ENCODE measurements at places on chromosomes 5 and 9.

GRCh38 chr9:121232251-121232650 lies 30.6 kb upstream of the RAB14 start:
- DNase-seq, result no peak

DNA sequence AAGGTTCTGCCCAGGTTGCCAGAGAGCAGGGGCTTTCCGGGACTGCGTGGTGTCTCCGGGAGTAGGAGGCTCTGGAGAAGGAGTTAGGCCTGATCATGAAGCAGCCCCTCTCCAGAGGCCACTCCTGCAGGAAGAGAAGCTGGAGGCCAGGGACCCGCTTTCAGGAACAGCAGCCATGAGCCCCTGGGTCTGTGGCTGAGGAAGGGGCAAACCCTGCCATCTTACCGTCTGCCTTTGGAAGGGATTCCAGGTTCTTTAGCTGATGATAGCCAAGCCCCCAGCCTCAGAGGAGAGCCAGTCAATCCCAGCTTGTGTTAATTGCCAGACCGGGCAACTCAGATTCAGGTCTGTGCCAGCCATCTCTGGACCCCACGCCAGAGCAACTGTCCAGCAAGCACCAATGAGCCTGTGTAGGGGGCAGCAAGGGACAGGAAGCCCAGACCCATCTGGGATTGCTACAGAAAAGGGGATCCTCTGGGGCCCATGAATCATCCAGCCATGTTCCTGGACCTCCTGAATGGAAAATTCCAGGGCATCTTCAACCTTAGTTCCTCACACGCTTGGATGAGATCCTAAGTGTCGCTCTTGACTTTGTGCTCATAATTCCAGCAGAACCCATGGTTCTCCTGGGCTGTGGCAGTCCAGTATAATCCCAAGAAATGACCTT lies 42.7 kb upstream of the MVB12B start:
- no peak for DNase-seq

DNA sequence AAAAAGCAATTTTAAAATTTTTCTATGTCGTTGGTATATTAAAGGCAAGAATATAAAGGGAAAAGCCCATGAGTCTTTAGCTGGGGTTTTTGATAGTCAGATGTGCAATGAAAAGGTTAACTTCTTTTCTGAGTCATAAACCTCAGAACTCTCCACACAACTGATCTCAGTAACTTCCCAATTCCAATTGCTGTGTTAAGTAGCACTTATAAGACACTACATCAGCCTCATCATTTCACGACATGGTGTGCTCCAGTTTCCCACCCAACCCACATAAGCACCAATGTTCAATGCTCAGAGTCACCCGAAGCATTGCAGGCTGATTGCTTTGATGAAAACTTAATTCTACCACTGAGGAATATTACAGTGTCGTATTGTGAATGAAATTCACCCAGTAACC lies 155.8 kb downstream of the TSSK1B start:
- DNase-seq, result no peak

DNA sequence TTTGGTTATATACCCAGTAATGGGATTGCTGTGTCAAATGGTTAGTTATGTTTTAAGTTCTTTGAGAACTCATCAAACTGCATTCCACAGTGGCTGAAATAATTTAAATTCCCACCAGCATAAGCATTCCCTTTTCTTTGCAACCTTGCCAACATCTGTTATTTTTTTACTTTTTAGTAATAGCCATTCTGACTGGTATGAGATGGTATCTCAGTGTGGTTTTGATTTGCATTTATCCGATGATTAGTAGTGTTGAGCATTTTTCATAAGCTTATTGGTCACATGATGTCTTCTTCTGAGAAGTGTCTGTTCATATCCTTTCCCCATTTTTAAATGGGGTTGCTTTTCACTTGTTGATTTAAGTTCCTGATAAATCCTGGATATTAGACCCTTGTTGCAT lies 435.7 kb upstream of the RIOK2 start:
- DNase-seq, result no peak

GRCh38 chr9:121304707-121305106 lies 36.7 kb downstream of the GSN start:
- no peak for DNase-seq

- no peak for DNase-seq
Measured at GRCh38 chr9:132609829-132610228, 27.4 kb downstream of the BARHL1 start.

GRCh38 chr9:110935829-110936228 lies 102.4 kb downstream of the LPAR1 start:
- no peak for DNase-seq

DNA sequence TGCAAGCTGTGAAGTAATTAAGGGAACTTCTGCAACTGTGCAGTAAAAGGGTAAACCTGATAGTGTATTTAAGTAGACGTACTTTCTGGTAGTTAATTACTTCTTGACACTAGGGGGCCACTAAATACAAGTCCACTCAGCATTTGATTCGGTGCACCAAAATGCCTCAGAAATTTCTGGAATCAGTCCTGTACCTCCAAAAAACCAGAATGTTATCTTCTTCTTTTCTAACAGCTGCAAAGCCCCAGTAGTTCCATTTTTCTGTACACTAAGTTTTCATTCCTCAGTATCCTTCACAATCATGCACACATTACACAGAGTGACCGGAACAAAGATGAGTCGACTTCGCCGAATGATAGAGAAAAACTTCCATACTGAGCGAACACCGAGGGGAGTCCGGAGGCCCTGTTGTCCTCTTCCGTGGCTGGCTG lies 484 bp downstream of the GFM2 start:
- DNase-seq, result no peak

- DNase-seq, result no peak
Measured at GRCh38 chr5:177179431-177179830, 45.9 kb downstream of the NSD1 start.

DNA sequence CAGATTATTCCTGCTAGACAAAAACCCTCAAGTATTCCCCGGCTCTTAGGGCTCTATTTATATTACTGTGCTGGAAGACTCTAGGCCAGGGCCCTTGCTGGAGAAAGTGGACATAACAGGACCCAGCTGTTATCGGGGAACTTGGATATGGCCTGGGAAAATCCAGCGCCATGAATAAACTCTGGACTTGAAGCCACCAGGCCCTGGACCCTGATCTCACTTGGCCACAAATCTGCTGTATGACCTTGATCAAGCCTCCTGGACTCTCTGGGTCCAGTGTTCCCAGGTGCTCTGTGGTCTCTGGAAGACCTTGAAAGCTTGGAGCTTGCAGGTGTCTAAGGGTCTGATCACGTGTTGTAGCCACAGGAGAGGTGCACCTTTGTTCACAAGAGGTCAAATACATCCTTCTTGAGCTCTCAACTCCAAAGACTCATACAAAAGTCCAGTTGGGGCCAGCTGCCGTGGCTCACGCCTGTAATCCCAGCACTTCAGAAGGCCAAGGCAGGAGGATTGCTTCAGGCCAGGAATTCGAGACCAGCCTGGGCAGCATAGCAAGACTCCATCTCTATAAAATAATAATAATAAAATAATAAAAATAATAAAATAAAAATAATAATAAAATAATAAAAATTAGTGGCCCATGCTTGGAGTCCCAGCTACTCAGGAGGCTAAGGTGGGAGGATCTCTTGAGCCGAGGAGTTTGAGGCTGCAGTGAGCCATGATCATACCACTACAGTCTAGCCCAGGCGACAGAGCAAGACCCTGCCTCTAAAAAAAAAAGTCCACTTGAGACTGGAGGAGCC lies 26.5 kb downstream of the COL27A1 start:
- no peak for DNase-seq

DNA sequence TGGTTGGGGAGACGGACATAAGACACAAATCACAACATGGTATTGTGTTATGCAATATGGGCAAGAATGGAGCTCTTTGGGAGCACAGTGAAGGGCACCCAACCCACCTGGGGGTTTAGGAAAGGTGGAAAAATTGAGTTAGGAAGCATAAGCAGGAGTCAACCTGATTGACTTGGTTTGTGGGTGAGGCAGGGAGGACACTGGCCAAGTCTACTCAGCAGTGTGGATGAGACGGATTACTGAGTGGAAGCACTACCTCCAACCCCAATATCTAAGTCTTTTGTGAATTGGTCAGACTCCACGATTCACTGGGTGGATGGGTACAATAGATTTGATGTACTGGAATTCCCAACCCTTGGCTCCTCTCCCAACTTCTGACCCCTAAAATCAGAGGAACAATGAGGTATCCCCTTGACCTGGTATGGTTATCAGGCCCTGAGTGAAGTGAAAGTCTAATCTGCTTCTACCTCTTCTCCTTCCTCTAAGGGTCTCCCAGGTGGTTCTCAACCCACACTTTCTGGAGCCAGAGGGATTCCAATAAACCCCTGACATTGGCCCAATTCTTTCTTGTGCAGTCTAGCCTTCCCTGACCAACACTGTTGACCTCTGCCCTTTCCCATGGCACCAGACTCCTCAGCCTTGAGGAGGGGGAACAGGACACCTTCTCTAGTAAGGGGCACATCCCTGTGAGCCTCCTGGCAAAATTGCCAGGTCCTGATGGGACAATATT lies 5.2 kb downstream of the EGR1 start:
- no peak for DNase-seq

DNA sequence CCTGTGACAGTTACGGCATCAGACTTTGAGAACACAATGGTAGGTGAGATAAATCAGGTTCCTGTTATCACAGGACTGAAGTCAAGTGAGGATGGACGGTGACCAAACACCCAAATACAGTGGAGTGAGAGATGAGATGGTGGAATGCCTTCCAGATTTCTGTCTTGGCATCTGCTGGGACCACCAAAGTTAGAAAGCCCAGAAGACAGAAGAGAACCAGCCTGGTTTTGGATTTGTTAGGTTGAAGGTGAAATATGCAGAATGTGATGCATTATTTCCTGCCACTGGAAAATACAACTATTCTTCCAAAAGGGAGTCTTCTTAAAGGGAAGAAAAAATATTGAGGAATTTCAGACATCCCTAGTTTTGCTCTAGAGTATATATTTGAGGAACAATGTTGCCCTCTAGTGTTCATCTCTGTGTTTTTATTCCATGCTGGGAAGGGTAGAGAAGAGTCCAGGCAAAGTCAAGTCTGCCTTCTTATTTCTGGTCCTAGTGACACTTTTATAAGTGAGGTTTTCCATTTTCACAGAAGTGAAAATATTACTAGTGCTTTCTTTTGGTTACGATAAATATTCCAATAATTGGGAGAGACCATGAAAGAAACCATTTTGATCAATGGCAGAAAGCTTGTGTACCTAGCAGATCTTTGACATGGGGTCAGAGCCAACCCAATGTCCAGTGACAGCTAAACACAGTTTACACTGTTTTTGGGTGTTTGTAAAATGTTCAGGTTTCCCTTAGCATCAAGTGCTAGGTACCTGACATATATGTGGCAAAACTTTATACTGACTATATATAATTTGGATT lies 142.3 kb upstream of the ANKH start:
- no peak for DNase-seq

DNA sequence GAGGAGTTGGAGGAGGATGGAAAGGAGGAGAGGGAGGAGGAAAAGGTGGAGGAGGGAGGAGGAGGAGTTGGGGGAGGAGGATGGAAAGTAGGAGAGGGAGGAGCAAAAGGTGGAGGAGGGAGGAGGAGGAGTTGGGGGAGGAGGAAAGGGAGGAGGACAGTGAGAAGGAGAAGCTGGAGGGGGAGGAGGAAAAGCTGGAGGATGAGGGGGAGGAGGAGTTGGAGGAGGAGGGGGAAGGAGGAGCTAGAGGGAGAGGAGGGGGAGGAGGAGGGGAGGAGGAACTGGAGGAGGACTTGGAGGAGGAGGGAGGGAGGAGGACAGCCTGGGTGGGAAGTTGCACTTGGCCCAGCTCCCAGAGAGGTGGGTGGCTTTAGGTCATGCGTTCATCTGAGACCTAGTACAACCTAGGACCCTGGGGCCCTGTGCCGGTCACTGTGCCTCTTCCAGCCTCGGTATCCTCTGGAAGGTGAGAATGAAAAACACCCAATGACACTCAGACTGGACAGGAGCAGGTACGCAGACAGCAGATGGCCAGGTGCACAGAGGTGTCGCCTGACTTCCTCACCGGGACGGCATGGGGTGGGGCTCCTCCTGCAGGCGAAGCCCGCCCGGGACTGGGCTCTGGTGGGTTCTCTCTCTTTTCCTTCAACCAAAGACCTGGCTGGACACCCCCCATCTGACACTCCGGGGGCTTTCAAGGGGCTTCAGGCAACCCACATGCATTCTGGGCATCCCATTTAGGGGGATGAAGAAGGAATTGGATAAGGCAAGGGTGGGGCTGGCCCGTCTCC lies 12.2 kb upstream of the SLC2A6 start:
- no peak for DNase-seq

- DNase-seq, result no peak
Measured at GRCh38 chr5:131491749-131492148, 143.3 kb downstream of the RAPGEF6 start.
